ENCODE measurements at places on chromosomes 6 and 20. TPM values are rescaled to one million over a fixed set of nuclear protein-coding genes. Genes with fewer than 3 reads are reported as not detected.

Gene KCNG1
- not detected for total RNA-seq

Gene ADGRF5
- total RNA-seq, result 283 TPM

Gene MAPK14
- 60.6 TPM for total RNA-seq

Gene TTK
- 0.55 TPM for total RNA-seq

Gene PPP1R14C
- total RNA-seq, result 10.0 TPM

Gene TINAG
- not detected for total RNA-seq

Gene IMPG1
- total RNA-seq, result not detected

Gene NRN1
- 24.4 TPM for total RNA-seq

Gene MUCL3
- 4.6 TPM for total RNA-seq

Gene SLC22A3
- total RNA-seq, result 30.6 TPM

DNA sequence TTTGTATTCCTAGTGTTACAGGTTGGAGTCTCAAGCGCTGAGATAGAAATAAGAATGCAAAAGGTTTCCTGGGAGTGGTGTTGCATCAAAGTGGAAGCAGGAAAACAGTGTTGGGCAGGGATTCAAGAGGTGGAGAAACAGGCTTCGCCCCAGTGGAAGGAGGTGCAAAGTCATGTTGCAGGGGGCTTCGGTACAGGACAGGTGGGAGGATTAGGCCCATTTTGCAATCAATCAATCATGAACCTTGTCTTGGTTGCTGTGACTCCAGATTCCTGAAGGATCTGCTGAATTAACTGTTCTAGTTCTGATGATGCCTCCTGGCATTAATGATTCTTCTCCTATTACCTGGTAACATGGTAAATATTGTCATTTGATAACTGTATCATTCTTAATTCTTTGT, 22.4 kb upstream of the FAM217A start:
- H3K4me1 ChIP-seq, result no peaks in the 10 kb centered on the region
- no peak overlapping the region for H3K4me3 ChIP-seq
- no peaks in the 10 kb centered on the region for H3K27me3 ChIP-seq
- H3K36me3 ChIP-seq, result no peaks in the 10 kb centered on the region
- no peak overlapping the region for H3K27ac ChIP-seq

- no peak overlapping the region for H3K4me3 ChIP-seq
- H3K27ac ChIP-seq, result no peak overlapping the region
- no peaks in the 10 kb centered on the region for H3K4me1 ChIP-seq
- peaks cover 12% of the 10 kb centered on the region for H3K27me3 ChIP-seq
- no peaks in the 10 kb centered on the region for H3K36me3 ChIP-seq
Measured at GRCh38 chr20:46920114-46920513, 25.5 kb downstream of the EYA2 start.

DNA sequence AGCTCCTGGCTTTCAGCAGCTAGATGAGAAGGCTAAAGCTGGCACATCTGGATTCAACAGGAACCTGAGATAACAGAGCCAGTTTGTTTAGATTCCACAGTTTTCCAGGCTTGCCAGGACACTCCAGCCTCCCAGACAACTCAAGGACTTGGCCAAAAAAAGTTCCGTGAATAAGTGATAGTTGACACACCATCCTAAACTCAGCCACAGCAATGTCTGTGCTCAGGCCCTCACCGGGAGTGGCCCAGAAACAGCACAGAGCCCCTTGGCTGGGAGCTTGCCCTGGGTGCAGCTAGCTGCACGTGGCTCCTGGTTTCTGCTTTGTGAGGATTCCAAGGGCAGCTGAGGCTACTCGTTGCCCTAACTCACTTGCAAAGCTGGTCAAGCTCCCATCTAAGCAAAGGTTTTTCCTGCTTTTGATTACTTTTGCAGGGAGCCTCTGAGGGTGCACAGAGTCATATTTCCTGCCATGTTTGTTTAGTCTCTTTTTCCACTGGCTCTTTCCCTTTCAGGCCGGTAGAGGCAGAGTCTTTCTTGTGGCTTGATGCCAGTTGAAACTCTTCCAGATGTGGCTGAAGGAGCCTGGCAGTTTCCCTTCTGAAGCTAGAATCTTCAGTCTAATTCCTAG, 118.3 kb upstream of the ECI2 start:
- no peak for DNase-seq
- H3K27me3 ChIP-seq, result no peaks in the 10 kb centered on the region
- no peak overlapping the region for H3K27ac ChIP-seq
- peaks cover 10% of the 10 kb centered on the region for H3K4me1 ChIP-seq

GRCh38 chr6:110537208-110538123, 61.1 kb upstream of the SLC22A16 start:
- no peaks in the 10 kb centered on the region for H3K4me1 ChIP-seq
- no peak overlapping the region for H3K27ac ChIP-seq
- no peaks in the 10 kb centered on the region for H3K36me3 ChIP-seq
- no peak overlapping the region for H3K4me3 ChIP-seq
- no peak for DNase-seq

- no peak overlapping the region for H3K4me3 ChIP-seq
- no peak for DNase-seq
- no peaks in the 10 kb centered on the region for H3K36me3 ChIP-seq
- peaks cover 58% of the 10 kb centered on the region for H3K4me1 ChIP-seq
- no peaks in the 10 kb centered on the region for H3K27me3 ChIP-seq
- H3K27ac ChIP-seq, result peak overlapping the region; percentile 58
Measured at GRCh38 chr6:7115543-7116231, 7.9 kb downstream of the RREB1 start.

DNA sequence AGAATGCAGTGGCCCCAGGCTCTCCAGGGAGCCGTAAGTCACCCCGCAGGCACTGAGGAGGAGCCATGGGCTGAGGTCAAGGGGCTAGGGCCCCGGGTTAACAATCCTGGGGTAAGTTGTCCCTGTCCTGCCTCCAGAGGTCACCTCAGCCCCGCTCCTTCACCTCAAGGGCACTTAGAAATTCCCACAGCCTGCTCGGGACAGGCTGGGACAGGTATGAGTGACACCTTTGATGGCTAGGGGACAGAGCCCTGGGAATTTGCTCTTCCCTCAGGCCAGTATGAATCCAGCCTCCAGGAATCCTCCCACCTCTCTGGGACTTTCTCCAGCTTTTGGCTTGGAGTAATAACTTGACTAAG, 3.5 kb upstream of the GRM4 start:
- H3K36me3 ChIP-seq, result no peaks in the 10 kb centered on the region
- H3K27ac ChIP-seq, result no peak overlapping the region
- H3K27me3 ChIP-seq, result peaks cover 55% of the 10 kb centered on the region

GRCh38 chr6:17179530-17180073, 77.8 kb downstream of the STMND1 start:
- no peaks in the 10 kb centered on the region for H3K4me1 ChIP-seq
- no peaks in the 10 kb centered on the region for H3K27me3 ChIP-seq
- DNase-seq, result no peak
- H3K4me3 ChIP-seq, result no peak overlapping the region
- H3K36me3 ChIP-seq, result no peaks in the 10 kb centered on the region

DNA sequence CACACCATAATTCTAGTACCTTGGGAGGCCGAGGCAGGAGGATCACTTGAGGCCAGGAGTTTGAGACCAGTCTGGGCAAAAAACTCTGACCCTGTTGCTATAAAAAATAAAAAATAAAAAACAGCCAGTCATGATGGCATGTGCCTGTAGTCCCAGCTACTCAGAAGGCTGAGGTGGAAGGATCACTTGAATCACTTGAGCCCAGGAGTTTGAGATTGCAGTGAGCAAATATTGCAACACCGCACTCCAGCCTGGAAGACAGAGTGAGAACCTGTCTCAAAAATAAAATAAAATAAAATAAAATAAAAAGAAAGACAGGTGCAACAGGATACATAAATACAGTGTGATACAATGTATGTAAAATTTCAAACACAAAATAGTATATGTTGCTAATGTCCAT, 154.5 kb downstream of the OTOR start:
- no peaks in the 10 kb centered on the region for H3K4me1 ChIP-seq
- no peak for DNase-seq
- no peak overlapping the region for H3K4me3 ChIP-seq
- no peaks in the 10 kb centered on the region for H3K36me3 ChIP-seq
- H3K27me3 ChIP-seq, result no peaks in the 10 kb centered on the region

- H3K27ac ChIP-seq, result no peak overlapping the region
- no peak overlapping the region for H3K4me3 ChIP-seq
- no peaks in the 10 kb centered on the region for H3K36me3 ChIP-seq
- H3K27me3 ChIP-seq, result no peaks in the 10 kb centered on the region
- DNase-seq, result no peak
Measured at GRCh38 chr20:40896814-40897700, 131.6 kb upstream of the TOP1 start.

- DNase-seq, result no peak
- H3K27me3 ChIP-seq, result no peaks in the 10 kb centered on the region
- H3K4me3 ChIP-seq, result peak overlapping the region; percentile 86
- H3K27ac ChIP-seq, result peak overlapping the region; percentile 93
Measured at GRCh38 chr6:75285283-75285639, 669 bp upstream of the TMEM30A start.

DNA sequence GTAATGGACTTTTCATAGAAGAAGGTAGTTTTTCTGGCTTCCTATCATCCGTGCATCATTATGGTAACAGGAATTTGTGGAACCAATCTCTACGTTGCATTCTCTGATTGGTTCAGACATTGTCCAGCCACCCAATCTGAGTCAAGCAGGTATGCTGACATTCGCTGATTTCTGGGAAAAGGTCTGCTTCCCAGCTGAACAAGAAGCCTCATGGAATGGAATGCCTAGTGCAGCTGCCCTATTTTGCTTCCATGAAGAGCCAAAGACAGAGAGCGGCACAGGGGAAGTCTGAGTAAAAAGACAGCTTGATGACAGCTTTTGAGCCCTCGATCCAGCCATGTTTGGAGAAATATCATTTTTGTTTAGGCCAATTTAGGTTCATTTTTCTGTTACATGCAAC, 38.5 kb upstream of the TXLNB start:
- H3K4me1 ChIP-seq, result no peaks in the 10 kb centered on the region
- H3K4me3 ChIP-seq, result no peak overlapping the region
- H3K36me3 ChIP-seq, result no peaks in the 10 kb centered on the region
- DNase-seq, result no peak
- H3K27ac ChIP-seq, result no peak overlapping the region
- H3K27me3 ChIP-seq, result no peaks in the 10 kb centered on the region

DNA sequence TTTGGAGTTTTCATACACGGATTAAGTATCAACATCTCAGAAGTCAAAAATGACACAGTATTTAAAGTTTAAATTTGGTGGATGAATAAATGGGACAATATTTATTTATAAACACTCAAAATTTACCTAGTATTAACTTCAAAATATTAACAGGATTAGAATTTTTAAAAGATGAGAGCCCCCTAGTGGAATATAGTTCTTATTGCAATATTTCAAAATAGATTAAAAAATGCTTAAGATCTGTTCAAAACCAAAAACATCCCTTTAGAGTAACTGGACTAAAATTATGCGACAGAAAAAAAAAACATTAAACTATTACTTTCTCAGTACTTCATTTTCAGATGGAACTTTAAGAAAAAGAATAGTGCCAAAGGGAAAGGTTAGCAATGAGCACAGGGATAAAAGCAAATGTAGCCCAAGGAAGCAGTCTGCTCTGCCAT, 56.6 kb downstream of the SNX14 start:
- H3K27me3 ChIP-seq, result no peaks in the 10 kb centered on the region
- H3K4me3 ChIP-seq, result no peak overlapping the region
- peaks cover 38% of the 10 kb centered on the region for H3K36me3 ChIP-seq
- no peak overlapping the region for H3K27ac ChIP-seq

- no peaks in the 10 kb centered on the region for H3K36me3 ChIP-seq
- peak overlapping the region; percentile 78 for H3K27ac ChIP-seq
- H3K4me1 ChIP-seq, result peaks cover 18% of the 10 kb centered on the region
- DNase-seq, result no peak
- no peaks in the 10 kb centered on the region for H3K27me3 ChIP-seq
Measured at GRCh38 chr6:142942805-142943227, 2.2 kb downstream of the HIVEP2 start.

GRCh38 chr6:11350294-11350693, 117.8 kb upstream of the NEDD9 start:
- no peaks in the 10 kb centered on the region for H3K4me1 ChIP-seq
- no peaks in the 10 kb centered on the region for H3K36me3 ChIP-seq
- no peak overlapping the region for H3K4me3 ChIP-seq
- no peak for DNase-seq

GRCh38 chr6:162651505-162651904, 76.1 kb downstream of the PRKN start:
- H3K36me3 ChIP-seq, result no peaks in the 10 kb centered on the region
- no peak for DNase-seq
- H3K4me3 ChIP-seq, result no peak overlapping the region
- H3K27ac ChIP-seq, result no peak overlapping the region
- H3K27me3 ChIP-seq, result no peaks in the 10 kb centered on the region
- no peaks in the 10 kb centered on the region for H3K4me1 ChIP-seq

DNA sequence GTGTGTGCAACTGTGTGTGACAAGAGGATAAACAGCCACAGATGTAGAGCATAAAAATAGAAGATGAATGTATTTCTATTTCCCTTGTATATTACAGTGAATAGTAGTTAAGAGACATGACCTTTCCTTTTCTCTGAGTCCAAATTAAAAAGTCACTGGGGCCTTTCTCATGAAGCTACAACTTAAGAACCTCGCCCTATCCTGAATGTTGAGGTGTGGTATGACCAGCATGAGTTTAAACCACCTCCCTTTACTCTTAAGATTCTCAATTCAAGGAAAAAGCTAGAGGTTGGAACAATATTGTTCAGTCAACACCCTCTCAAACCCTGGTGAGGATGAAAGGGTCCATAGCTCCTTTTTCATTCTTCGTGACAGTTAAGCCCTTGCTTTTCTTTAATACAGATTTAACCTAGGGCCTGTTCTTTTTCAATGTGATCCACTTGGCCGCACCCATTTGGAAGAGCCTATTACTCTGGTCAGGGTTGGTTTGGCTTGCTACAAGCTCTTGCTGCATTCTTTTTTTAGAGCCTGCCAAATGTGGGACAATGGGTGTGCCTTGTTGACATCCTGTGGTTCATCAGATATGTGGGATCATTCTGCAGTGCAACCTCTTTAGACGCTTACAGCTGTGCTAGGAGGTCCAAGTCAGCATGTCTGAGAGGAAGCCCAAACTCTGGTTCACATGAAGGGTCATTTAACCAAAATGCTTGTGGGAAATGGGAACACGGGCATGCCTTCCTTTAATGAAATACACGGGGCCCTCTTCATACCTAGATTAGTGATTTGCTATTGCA, 290.0 kb downstream of the HAO1 start:
- H3K4me1 ChIP-seq, result no peaks in the 10 kb centered on the region
- no peak overlapping the region for H3K4me3 ChIP-seq
- no peak overlapping the region for H3K27ac ChIP-seq
- DNase-seq, result no peak
- H3K36me3 ChIP-seq, result no peaks in the 10 kb centered on the region
- H3K27me3 ChIP-seq, result no peaks in the 10 kb centered on the region

DNA sequence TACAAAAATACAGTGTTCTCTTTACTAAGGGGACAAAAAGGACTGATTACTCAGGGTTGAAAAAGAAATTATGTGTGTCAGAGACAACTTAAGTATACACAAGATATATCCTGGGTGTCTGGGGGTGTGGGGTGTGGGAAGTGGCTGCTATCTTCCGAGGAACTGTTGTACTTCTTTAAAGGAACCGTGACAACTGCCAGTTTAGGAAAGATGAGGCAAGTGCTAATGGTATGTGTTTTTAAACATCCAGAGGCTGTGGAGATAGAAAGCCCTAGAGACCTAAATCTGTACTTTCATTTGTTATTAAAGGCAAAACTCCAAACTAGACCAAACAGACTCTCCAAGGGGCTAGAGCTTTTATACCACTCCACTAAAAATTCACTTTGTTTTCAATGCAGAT, 95.6 kb downstream of the SNAP25 start:
- no peak for DNase-seq
- H3K4me3 ChIP-seq, result no peak overlapping the region
- no peaks in the 10 kb centered on the region for H3K4me1 ChIP-seq

GRCh38 chr6:155693573-155694418, 238.2 kb upstream of the NOX3 start:
- no peaks in the 10 kb centered on the region for H3K36me3 ChIP-seq
- no peaks in the 10 kb centered on the region for H3K4me1 ChIP-seq
- no peak overlapping the region for H3K27ac ChIP-seq
- H3K27me3 ChIP-seq, result no peaks in the 10 kb centered on the region
- no peak overlapping the region for H3K4me3 ChIP-seq
- DNase-seq, result no peak

All from upper lobe of right lung (tissue), 1 donor.